Midbrain (tissue), 1 donor: ENCODE measurements at places on chromosomes 7 and 10.

DNA sequence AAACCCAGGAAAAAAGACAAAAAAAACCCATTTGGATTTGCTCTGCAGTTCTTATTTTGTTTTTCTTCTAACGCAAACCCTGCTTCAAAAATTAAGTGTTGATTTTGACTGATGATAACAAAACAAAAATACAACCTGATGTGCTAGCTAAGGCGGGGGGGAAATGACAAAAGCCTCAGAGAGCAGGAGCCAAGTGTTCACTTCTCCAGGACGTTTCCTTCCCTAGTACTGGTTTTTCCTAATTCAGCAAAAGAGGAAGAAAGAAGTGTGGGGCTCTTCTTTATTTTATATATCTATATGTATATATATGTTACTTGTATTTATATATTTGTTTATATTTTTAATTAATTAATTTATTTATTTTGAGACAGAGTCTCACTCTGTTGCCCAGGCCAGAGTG is 28.0 kb downstream of the SNX10 start:
- no peak for DNase-seq

DNA sequence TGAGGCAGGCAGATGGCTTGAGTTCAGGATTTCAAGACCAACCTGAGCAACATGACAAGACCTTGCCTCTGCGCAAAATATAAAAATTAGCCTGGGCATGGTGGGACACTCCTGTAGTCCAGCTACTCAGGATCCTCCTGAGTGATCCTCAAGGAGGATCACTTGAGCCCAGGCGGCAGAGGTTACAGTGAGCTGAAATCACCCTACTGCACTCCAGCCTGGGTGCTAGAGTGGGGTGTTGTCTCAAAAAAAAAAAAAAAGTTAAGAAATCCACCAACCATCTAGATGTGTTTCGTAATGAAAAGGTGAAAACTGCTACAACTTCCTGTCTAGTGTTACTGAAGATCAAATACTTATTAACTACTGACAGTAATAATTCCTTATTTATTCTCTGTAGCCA is 8.1 kb downstream of the GLCCI1 start:
- no peak for DNase-seq

- peak; percentile 4 for DNase-seq
These were observed 2.8 kb upstream of the LZTS2 start for GRCh38 chr10:100996678-100997359.

GRCh38 chr10:114711176-114711868 is 53.2 kb upstream of the ABLIM1 start:
- DNase-seq: no peak

DNA sequence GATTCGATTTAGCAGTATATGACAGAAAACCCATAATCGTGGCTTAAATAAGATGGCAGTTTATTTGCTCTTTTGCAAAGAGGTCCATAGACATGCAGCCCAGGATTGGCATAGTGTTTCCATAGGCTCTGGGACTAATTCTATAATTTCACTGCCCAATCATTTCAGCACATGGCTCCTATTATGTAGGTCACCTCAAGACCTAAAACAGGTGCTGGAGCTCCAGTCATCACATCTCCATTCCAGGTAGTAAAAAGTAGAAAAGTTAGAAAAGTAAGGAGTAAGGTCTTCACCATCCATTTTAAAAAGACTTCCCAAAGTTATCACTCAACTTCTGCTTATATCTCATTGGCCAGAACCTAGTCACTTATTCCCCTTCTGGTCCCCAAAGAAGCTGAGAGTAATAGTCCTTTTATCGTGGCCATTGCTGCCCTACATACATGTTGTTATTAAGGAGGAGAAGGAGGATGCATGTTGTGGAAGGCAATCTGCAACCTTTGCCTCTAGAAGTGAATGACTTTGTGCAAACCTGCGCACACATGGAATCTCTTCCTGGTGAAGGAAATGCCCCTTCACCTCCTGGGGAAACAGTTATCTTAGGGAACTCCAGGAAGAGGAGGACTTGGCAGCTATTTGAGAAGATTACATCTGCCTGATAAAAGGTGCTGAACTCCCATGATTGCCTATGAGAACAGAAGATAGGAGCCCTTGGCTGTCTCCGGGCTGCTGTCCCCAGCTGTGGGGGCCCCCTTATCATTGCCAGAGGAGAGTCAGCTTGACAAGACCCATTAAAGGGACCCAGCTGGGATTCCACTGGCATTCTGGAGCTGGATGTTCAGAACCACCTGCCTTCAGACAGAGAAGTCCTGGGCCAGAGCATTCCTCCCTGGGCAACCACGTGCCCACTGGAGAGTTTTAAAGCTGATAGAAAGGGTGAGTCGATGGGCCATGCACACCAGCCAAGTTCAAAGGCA is 330.6 kb upstream of the ZMIZ1 start:
- no peak for DNase-seq

DNA sequence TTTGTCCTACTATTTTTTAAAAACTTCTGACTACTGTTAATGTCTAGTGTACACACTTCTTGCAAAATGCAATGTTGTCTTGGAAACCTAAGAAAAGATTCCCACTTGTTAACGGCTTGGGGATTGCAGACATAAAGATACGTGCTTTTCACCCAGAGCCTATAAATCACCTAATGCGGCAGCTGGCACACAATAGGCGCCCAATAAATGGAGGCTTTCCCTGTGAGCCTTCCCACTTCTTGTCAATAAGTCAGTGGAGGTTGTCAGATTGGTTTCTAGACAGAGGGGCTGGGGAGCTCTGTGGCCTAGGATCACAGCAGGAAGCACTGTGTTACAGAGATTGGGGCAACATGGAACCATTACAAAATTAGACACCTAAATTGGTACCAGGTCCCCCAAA is 74.7 kb downstream of the VSTM4 start:
- no peak for DNase-seq

GRCh38 chr7:139681812-139682135 is 96.0 kb downstream of the HIPK2 start:
- no peak for DNase-seq

- DNase-seq: no peak
These were observed 102.7 kb downstream of the FAM53B start for GRCh38 chr10:124641282-124642087.

DNA sequence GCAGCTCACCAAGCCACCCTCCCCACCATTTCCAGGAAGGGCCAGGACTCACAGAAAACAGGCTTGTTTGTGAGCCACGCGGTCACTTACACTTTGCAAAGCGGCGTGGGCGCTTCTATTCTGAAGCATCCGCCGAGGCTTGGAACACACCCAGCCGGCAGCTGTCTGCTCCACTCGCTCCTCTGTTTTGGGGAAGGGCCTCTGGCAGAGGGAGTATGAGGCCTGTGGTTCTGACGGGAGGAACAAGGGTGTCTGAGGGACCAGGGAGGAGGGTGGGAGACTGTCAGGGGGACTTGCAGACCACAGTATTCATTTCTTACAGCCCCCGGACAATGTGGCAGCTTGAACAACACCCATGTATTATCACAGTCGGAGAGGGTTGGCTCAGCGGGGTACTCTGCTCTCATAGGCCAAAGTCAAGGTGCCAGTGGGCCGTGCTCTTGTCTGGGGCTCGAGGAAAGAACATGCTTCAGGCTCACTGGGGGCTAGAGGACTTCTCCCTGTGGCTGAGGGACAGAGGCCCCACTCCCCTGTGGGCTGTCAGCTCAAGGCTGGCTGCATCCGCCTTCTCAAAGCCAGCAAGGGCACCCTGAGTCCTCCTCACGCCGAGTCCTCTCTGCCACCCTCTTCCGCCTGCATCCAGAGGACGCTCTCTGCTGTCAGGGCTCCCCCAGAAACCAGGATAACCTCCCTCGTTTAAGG is 60.4 kb upstream of the FAM20C start:
- peak; percentile 14 for DNase-seq

GRCh38 chr10:114115661-114116445 is 58.1 kb downstream of the CCDC186 start:
- DNase-seq: no peak

- DNase-seq: no peak
These were observed 80.2 kb downstream of the DKK1 start for GRCh38 chr10:52394246-52394645.

- no peak for DNase-seq
These were observed 71.4 kb downstream of the INSIG1 start for GRCh38 chr7:155368894-155369600.

GRCh38 chr7:27686315-27686714 is 23.6 kb upstream of the HIBADH start:
- no peak for DNase-seq

GRCh38 chr10:89360157-89360556 is 17.7 kb upstream of the IFIT1B start:
- DNase-seq: no peak

DNA sequence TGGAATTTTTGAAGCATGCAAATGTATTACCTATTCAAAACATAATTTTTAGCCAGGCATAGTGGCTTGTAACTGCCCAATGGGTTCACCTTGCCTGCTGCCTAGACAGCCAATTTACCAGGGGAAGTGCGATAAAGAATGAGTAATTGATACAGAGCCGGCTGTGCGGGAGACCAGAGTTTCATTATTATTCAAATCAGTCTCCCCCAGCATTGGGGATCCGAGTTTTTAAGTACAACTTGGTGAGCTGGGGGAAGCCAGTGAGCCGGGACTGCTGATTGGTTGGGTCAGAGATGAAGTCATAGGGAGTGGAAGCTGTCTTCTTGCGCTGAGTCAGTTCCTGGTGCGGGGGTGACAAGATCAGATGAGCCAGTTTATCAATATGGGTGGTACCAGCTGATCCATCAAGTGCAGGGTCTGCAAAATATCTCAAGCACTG is 29.1 kb upstream of the NRBF2 start:
- DNase-seq: no peak

DNA sequence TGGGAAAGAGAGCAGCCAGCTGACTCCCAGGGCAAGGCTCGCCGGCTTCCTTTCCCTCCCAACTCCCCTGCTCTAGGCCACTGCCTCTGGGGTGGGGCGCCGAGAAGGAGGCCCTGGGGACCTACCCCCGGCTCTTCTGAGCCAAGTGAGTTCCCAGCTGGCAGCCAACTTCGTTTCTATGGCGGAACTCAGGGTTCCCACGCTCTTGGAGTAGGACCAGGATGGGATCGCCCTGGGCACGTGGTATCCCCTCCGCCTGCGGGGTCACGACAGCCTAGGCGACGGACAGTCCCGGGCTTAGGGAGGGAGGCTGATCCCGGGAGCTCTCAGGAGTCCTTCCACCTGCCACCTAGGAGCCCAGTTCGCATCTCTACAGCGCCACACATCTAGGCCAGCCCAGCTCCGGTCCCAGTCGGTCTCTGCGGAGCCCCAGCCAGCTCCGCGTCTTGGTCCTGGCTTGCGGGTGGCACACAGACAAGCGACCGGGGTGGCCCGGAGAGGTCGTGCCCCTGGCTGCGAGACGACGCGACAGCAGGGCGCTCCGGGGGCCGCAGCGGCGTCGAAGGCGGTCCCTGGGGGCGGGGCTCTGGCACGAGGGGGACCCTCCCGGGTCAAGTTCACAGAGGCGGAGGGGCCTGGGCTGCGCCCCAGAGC is 20.5 kb upstream of the GATA3 start:
- no peak for DNase-seq

DNA sequence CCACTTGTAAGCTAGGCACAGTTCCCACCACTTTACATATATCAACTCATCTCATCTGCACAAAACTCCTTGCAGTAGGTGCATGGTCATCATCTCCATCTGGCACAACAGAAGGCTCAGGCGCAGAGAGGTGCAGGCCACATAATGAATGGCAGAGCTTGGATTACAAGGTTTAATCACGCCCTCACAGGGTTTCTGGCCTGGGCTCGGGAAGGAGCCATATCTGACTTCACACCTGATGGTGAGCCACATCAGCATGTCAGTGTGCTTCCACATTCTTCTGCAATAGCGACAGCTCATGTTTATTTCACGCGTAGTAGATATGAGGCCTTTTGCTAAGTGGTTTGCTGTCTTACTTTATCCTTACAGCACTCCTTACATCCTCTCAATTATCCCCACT is 650.2 kb downstream of the INHBA start:
- no peak for DNase-seq

- no peak for DNase-seq
These were observed 265.6 kb downstream of the GFRA1 start for GRCh38 chr10:116007256-116007891.

GRCh38 chr10:114899982-114900381 is 38.0 kb upstream of the TRUB1 start:
- DNase-seq: no peak
